ENCODE measurements at places on chromosomes 2 and 18.

DNA sequence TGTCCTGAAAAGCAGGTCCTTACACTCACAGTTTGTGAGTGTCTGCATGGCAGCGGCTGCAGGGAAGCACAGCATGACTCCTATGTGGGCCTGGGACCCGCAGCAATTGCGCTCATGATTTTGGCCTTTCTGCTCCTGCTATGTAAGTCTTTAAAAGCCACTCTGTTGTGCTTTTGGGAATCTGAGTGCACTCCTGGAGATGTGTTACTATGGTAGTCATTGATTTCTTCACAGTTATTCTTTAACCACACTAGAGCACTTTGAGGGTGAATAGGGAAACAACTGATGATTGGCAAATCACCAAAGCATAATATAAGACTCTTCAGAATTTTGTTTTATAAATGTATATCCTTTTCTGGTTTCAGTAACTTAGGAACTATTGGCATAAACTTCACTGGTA, 40.9 kb downstream of the DSG2 start:
- no peak for DNase-seq

DNA sequence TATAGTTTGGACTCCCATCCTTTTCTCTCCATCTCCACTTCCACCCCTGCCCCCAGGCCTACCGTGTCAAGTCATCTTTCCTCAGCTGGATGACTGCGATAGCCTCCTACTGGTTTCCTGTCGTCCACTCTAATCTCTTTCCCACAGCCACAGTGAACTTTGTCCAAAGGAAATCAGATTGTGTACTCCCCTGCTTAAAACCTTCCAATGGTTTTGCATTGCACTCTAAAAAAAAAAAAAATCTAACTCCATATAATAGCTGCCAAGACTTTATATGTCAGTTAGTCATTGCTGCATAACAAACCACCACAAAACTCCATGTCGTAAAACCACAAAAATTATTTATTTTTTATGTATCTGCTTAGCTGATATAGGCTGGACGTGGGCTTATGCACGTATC, 160.2 kb upstream of the CCDC68 start:
- no peak for DNase-seq

DNA sequence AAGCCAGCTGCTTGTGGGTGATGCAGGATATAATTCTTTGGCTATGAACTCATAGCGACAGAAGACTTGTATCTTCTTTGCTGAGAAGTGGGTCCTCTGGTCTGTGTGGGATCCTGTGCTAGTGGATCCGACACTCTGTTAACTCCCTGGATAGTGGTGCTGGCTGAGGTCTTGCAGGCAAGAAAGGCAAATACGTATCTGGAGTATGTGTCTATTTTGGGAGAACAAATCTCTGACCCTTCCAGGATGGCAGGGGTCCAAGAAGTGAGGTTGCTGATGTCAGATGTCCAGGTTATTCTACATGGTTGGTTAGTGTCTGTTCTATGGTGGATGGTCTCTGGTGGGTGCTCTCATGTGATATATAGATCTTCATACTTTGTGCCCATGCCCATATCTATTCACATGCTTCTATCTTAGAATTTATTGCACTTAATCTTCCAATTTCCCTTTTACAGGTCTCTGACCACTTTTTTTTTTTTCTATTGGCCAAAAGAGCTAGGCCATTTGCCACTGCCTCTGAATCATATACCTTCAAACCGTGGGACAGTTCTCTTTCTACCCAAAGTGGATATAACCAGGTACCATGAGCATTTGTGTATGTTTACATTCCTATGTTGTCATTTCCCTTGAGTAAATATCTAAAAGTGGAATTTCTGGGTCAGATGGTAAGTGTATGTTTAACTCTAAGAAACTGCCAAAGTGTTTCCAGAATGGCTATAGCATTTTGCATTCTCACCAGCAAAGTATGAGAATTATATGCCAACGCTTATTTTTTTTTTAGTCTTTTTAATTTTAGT, 45.1 kb upstream of the RBMS1 start:
- no peak for DNase-seq

DNA sequence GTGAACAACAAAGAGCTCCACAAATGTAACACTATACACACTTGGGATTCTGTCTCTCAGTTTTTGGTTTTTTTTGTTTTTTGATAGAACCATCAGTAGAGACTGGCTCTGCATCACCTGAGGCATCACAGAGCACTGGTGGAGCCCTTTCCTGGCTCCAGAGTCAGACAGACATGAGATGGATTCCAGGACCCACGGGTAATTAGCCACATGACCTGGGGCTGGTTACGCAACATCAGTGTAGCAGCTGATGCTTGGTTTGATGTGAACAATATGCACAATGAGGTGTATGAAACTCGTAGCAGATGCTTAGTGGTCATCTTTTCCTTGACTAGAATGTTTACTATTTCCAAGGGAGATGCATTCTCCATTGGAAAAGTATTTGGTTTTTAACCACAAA, 40.7 kb downstream of the CMPK2 start:
- no peak for DNase-seq

- no peak for DNase-seq
Measured at GRCh38 chr2:179263446-179264367, 925 bp downstream of the SESTD1 start.

GRCh38 chr2:27408601-27409320, 630 bp downstream of the PPM1G start:
- no peak for DNase-seq

- DNase-seq: no peak
Measured at GRCh38 chr2:223618172-223619035, 16.2 kb upstream of the SCG2 start.

DNA sequence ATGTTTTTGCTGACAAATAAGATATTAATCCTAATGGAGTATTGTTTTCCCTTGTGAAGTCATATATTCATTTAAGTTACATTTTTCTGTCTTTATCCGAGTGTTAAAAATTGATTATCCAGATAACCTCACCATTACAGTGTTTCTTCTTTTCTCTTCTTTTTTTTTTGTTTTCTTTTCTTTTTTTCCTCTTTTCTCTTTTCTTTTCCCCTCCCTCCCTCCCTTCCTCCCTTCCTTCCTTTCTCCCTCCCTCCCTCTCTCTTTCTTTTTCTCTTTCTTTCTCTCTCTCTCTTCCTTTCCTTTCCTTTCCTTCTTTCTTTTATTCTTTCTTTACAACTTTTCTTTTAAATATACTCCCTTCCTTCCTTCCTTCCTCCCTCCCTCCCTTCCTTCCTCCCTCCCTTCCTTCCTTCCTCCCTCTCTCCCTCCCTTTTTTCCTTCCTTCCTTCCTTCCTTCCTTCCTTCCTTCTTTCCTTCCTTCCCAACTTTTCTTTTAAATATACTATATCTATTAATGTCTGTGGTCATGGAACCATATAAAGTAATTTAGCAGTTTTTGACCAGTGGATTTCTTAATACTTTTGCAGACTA, 40.9 kb downstream of the UBE2E3 start:
- DNase-seq: no peak

- DNase-seq: no peak
Measured at GRCh38 chr18:23833714-23834113, 144.5 kb downstream of the LAMA3 start.

GRCh38 chr2:10287761-10288160, 14.9 kb upstream of the HPCAL1 start:
- DNase-seq: no peak

DNA sequence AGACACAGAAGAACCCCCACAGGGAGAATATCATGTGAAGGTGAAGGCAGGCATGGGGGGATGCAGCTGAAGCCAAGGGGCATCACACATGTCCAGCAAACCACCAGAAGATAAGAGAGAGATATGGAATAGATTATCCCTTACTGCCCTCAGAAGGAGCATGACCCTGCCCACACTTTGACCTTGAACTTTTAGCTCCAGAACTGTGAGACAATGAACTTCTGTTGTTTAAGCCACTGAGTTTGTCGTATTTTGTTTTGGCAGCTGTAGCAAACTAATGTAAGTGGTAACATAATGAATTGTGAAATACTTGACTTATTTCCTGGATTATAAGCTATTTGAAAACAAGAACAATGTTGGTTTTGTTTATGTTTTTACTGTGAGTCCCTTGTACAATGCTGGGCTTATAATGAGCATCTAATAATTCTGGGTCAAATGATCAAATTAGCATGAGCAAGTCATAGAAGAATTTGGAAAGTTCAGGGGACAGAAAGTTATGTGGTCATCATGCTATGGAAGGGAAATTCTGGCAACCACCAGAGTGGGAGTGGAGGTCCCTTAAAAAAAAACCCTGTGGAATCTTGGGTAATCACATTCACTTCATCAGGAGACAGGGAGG, 541.0 kb upstream of the KLHL29 start:
- DNase-seq: no peak

GRCh38 chr18:67766930-67767329, 250.4 kb upstream of the DSEL start:
- peak; percentile 56 for DNase-seq

DNA sequence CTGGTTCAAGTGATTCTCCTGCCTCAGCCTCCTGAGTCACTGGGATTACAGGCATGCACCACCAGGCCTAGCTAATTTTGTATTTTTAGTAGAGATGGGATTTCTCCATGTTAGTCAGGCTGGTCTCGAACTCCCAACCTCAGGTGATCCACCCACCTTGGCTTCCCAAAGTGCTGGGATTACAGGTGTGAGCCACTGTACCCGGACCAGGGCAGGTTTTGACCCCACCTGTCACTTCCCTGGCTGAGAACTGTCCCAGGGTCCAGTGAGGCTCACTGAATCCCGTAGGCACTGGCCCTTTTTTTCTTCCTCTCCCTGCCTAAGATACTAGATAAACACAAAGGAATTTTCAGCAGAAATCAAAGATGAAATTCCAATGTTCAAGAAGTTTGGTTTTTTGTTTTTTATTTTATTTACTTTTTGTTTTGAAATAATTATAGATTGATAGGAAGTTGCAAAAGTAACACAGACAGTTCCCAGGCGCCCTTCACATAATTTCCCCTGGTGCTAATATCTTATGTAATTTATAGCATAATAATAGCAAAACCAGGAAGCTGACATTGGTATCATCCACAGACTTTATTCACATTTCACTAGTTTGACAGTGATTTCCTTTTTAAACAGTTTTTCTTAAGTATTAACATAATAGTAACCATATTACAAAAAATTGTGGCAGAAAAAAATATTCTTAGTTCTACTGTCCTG, 52.4 kb upstream of the B3GNT7 start:
- no peak for DNase-seq

GRCh38 chr2:203533676-203534591, 1.2 kb downstream of the RAPH1 start:
- DNase-seq: peak; percentile 67

GRCh38 chr2:37250869-37251740, 19.6 kb downstream of the NDUFAF7 start:
- no peak for DNase-seq

- no peak for DNase-seq
Measured at GRCh38 chr2:71498261-71498701, 44.9 kb downstream of the DYSF start.

GRCh38 chr2:7685342-7686015, 768.3 kb downstream of the RNF144A start:
- no peak for DNase-seq

DNA sequence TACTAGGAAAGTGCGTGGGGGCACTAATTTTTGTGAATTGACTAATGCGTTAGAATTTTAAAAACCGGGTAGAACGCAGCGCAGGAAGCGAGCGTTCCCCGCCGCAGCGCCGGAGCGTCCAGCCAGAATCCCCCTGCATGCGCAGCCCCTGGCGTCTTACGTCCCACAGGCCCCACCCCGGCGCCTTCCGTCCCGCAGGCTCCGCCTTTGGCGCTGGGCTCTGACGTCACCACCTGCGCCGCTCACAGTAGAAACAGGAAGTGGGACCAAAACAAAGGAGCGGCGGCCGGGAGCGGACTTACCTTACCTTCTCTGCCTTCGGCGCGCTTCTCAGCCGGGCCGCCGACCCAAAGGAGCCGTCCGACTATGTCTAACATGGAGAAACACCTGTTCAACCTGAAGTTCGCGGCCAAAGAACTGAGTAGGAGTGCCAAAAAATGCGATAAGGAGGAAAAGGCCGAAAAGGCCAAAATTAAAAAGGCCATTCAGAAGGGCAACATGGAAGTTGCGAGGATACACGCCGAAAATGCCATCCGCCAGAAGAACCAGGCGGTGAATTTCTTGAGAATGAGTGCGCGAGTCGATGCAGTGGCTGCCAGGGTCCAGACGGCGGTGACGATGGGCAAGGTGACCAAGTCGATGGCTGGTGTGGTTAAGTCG, at the start of gene CHMP1B:
Gene CHMP1B, plus strand, starts transcription at position 268 of the 660 bp plus-strand sequence. Its CDS starts 99 bp downstream, at position 367.
- peak; percentile 93 for DNase-seq

DNA sequence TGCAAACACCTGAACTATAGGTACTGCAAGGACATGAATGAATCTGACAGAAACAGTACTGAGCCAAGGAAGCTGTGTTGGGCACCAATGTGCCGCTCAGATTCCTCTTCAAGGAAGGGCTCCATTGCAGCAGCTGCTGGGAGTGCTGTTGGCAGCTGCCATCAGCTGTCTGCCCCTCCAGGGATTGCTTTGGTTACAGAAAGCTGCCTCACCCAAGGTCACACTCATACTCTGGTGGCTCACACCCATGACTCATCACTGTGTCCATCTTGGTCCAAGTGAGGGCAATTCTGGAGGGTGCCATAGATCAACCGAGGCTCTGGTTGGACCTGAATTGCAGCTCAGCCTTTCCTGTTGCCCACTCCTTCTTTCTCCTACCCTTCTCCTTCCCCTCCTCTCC, 24.4 kb upstream of the TRPM8 start:
- DNase-seq: no peak

GRCh38 chr2:224405841-224406370, 4.0 kb upstream of the FAM124B start:
- no peak for DNase-seq

DNA sequence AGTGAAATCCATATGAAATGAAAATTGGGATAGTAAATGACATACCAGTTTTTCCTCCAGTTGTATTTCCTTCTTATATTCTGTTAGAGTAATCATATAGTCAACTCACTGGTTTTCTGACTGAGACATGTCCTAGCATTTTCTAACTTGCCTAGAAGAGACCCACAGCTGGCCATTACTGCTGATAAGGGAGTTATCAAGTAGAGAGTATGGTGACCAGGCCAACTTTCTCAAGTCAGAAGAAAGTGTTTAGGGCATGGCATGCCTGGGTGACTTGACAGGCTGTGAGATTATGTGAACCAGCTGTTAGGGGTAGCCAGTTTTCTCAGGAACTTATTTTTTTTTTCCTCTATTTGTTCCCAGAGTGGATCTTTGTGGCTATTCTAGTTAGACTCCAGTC, 81.2 kb downstream of the GPD2 start:
- DNase-seq: no peak

- peak; percentile 7 for DNase-seq
Measured at GRCh38 chr18:66511792-66512191, 92.1 kb downstream of the CDH19 start.
